Stimulated activated CD4-positive, alpha-beta T cell treated with anti-CD3 and anti-CD28 coated beads, Interleukin-1b, Interleukin-23, amount 100 ng/mL, for 24 hours (primary cell): ENCODE measurements at places on chromosomes 5 and 9.
A peak's percentile ranks its signal among the peaks of the same experiment; 100 is the strongest.

GRCh38 chr9:108383796-108384195 is 472.0 kb downstream of the ACTL7B start:
- no peak for DNase-seq

GRCh38 chr5:15233566-15233965 is 266.4 kb upstream of the FBXL7 start:
- DNase-seq = no peak

- DNase-seq = no peak
These were observed 223.6 kb upstream of the EFNA5 start for GRCh38 chr5:107894361-107894760.

- peak; percentile 44 for DNase-seq
These were observed 23.9 kb downstream of the C5orf15 start for GRCh38 chr5:133944263-133945185.

DNA sequence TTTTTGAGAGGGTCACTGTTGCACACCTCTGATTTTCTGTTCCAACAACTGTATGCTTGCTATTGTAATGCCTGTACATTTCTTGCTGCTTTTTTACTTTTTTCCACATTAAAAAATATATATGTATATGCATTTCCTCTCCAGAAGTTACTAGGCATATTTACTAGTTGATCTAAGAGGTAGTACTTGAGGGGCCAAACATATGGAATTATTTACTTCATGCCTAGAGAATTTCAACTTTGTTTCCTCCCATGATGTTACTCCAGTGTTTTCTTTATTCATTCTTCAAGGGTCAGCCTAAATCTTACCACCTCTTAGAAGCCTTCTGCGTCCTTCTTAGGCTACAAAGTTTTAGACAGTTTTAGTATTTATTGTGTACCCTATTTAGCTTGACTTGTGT is 122.7 kb downstream of the NMUR2 start:
- DNase-seq = no peak

GRCh38 chr5:109743770-109744212 is 54.1 kb downstream of the MAN2A1 start:
- no peak for DNase-seq

- DNase-seq = peak; percentile 30
These were observed 20.7 kb downstream of the GOLGA2 start for GRCh38 chr9:128254855-128255759.
